Astrocyte of the cerebellum (primary cell): ENCODE measurements at places on chromosomes 11 and 22.

- no peak for DNase-seq
These were observed 12.7 kb upstream of the FOLH1 start for GRCh38 chr11:49221112-49221511.

GRCh38 chr11:34379539-34379938 lies 21.7 kb upstream of the ABTB2 start:
- DNase-seq, result no peak

DNA sequence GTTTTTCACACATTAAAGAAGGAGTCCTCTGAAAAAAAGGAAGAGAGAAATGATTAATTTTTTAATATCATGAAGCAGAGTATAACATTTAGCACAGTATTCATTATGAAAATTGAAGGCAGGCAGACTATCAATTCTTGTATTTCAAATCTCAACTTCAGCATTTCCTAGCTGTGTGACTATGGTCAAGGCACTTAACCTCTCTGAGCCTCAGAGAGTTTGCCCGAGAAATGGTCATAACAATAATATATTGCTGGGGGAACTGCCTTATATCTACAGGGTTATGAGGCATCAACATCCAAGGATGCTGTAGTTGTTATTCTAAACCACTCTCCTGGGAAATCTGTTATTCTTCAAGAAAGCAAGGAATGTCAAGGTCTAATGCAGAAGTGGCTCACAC lies 1.1 kb downstream of the MS4A18 start:
- DNase-seq, result no peak

DNA sequence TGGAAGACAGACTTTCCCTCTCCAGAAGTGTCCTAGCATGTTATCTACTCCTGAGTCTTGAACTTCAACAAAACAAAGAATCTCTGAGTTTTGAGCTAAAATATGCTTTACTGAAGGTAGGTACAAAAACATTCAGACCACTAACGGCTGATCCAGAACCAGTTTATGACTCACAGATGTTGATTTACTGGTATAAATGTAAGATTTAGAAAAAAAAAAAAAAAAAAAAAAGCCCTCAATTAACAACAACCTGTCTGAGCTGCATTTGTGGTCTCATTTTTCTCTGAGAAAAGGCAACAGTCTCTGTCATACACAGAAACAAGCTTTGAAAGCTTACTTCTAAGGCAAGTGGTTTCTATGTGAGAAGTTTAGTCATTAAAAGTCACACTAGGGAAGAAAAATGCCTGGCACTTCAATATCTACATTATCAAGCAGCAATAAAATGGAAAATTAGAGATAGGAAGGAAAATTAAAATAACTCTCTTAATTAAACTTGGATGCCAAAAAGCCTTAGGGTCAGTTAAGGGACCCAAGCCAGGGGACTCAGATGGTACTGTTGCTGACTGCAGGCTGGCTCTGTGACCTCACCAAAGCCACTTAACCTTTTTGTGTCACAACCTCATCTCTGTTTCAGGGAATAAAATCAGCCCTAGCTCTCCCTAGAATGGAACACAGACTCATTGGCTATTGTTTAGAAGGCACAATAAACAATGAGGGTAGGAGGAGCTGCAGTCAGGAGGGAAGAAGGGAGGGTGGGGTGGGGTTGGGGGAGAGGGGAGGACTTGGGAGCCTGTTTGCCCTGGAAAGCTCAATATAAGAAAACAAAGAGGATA lies 61.7 kb downstream of the ETS1 start:
- peak; percentile 52 for DNase-seq

GRCh38 chr22:46187862-46188261 lies 37.5 kb downstream of the PPARA start:
- DNase-seq, result peak; percentile 18

DNA sequence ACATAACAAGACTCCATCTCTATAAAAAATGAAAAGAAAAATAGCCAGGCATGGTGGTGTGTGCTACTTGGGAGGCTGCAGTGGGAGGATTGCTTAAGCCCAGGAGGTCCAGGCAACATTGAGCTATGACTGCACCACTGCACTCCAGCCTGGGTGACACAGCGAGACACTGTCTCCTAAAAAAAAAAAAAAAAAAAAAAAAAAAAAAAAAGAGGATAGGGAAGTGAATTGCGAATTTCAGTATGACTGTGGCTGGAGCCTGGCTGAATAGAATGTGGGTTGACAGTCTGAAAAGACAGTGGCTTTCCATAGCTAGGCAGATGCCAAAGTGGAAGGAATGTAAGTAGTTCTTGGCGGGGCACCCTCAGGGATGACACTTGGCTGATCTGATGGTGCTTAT lies 6.4 kb upstream of the LDHAL6A start:
- DNase-seq, result no peak

GRCh38 chr11:116503216-116504160 lies 269.3 kb downstream of the BUD13 start:
- no peak for DNase-seq

- DNase-seq, result no peak
These were observed 115.4 kb downstream of the BRD1 start for GRCh38 chr22:49712195-49712791.

GRCh38 chr11:117828611-117829368 lies 4.2 kb upstream of the FXYD2 start:
- DNase-seq, result peak; percentile 58

GRCh38 chr22:27149921-27150543 lies 492.6 kb downstream of the MIAT start:
- DNase-seq, result no peak

DNA sequence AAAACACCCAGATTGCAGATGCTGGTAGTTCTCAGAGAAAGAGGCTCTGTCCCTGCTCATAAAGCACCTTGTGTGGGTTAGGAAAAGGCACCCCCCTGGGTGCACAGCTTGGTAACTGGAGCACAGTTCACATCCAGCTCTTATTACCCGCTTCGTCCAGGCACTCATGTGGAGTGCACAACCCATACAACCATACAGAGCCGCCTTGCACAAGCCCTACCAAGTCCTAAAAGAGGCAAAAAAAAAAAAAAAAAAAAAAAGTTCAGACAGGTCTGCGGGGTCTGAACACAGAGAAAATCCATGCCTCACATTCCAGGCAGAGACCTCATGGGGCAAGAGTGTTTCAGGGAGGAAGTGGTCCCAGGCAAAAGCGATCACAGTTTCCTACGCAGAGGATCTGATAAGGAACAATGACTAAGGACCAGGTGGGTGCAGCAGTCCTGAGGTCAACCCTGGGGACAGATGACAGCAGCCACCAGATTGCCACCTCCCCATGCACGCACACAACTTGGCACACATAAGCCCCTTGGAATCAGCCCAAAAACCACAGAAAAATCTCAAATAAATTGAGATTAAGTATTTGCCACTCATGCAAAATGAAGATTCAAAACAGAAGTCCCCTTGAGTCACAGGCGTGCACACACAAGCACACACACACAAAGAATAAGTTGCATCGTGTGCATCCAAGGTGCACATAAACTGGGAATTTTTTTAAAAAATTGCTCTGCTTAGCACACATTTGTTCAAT lies 12.3 kb downstream of the MB start:
- no peak for DNase-seq

DNA sequence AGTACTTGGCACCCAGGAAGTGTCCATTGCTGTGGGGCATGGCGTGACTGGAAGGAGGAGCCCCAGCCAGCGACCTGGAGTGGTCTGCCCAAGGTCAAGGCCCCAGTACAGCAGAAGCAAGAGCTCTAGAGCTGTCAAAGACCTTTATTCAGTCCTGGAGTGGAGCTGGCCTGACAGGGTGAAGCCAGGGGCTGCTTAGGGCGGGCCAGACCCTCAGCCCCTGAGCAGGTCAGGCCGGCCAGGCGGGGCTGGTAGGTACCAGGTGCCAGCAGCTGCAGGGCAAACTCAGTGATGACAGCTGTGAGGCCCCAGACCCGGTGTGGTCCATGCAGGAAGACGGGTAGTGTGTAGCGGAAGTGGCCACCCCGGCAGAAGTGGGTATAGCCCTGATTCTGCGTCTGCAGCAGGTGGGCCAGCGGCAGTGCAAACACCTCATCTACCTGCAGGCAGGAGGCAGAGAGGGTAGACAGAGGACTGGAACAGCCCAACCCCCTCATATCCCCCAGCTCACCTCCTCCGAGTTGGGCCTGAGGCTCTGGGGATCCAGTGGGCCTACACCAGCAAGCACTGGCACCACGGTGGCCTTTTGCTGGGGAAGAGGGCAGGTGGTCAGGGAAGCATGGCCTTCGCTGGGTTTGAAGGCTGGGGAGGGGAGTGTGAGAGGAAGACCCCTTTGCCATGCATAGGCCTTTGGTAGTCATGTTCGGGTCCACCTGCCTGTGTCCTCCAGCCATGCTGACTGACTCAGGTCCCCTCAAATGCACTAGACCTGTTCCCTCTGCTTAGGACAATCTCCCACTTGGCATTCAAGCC lies 1.7 kb downstream of the NUDT8 start:
- DNase-seq, result no peak

- DNase-seq, result no peak
These were observed 22.3 kb downstream of the ARHGAP42 start for GRCh38 chr11:100709233-100709957.

- DNase-seq, result no peak
These were observed 1375.2 kb downstream of the TBC1D22A start for GRCh38 chr22:48137640-48138039.

GRCh38 chr11:113387605-113388211 lies at the start of gene ANKK1:
Gene ANKK1, plus strand, starts transcription at chr11:113387779. Its CDS starts 106 bp downstream, at chr11:113387885.
- no peak for DNase-seq

- no peak for DNase-seq
These were observed 196.9 kb downstream of the CSNK2A3 start for GRCh38 chr11:11155962-11156815.

- no peak for DNase-seq
These were observed 62.2 kb downstream of the MORC2 start for GRCh38 chr22:30906411-30906810.

DNA sequence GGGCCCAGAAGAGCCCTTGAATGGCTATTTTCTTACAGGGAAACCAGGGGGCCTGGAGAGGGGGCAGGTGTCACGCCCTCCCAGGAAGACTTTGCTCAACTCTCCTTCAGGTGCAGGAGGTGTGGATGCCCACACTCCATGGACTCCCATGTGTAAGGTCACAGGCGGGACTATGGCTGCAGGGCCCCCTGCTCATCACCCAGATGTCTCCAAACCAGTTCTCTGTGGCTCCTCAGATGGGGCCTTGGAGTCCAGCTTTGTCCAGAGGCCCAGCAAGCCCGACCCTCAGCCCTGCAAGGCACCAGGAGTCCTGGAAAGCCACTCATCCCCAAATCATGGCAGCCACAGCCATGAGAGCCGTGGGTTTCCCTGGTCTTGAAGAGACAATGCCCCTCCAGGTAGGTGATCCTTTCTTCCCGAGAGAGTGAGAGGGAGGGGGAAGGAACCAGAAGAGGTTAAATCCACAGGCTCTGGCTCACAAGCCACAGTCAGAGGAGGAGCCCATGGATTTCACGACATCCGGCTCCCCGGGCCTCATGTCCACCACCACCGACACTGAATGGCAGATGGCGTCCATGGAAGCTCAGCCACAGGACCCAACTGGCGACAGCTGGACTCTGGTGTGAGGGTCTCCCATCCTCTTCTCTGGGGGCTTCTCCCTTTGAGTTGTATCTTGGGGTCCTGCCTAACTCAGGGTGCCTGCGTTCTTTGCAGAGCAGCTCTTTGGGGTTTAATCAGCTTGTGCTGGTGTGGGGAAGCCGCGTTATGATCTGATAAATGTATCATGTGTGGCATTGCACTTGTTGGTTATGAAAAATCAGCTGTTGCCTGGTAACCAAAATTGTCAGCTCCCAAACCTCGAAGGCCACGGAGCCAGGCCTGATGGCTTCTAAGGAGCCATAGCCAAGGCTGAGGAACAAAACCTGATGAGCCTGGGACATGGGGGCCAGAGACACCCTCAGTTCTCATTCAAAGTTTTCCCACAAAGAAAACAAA lies 620.4 kb downstream of the BRD1 start:
- DNase-seq, result no peak

DNA sequence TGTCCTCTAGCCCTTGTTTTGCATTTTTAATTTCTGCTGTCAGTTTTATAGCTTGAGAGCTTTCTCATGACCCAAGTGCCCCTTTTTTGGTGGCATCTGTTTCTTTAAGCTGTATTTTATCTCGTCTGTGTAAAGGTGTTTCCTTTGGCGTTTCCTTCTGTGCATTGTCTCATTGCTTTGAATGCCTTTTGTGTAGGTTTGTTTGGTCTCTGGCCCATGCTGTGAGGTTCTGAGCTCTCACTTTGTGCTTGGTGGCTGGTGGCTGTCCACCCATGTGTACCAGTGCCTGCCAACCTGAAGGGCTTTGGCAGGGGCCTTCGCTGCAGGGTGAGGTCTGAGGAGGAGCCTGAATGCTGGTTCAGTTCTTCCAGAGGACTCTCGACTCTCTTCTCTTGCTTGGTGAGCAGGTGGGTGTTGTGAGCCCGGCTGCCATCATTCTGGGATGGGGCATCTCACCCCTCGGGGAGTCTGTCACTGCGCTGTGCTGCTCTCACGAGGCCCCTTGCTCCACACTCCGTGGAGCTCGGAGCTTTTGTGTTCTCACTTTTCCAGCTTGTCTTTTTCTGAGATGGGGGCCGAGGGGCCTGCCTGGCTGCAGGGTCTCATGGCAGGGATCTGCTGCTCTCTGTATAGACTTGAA lies 14.9 kb downstream of the AP2A2 start:
- no peak for DNase-seq

- DNase-seq, result no peak
These were observed 4.4 kb downstream of the HPS4 start for GRCh38 chr22:26479043-26479791.

GRCh38 chr22:26476705-26477340 lies 6.8 kb downstream of the HPS4 start:
- peak; percentile 67 for DNase-seq

- DNase-seq, result no peak
These were observed 129.1 kb downstream of the SNX19 start for GRCh38 chr11:130787092-130787616.

DNA sequence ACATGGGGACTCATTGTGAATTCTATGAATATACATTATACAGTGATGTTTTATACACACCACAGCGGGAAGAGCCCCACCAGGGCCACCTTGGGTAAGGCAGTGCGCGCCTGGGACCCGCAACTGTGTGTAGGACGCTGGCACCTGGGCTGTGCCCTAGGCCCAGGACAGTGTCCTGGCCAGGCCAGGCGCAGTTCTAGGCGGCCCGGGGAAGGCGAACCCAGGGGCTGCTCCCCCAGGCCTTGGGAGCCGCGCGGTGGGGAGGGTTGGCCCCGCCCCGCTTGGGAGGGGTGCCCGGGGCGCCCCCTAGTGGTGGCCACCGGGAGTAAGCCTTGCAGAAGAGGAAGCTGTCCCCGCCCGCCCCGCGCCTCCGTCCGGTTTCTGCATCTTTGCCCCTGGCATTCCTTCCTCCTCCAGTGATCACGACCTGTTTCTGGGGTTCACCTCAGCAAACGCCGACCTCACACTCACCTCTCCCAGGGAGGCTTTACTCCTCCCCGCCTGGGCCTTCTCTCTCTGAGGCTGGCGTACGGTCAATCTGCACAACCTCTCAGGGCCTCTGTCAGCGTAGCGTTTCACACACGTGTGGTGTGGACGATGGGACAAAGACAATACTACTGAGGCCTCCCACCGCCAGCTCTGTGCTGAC lies 9.5 kb upstream of the EHD1 start:
- no peak for DNase-seq

GRCh38 chr11:86515297-86516094 lies 140.8 kb downstream of the CCDC81 start:
- peak; percentile 68 for DNase-seq
